ENCODE measurements at places on chromosomes 4 and X. TPM values are rescaled to one million over a fixed set of nuclear protein-coding genes. Genes with fewer than 3 reads are reported as not detected.

Gene CENPVL2
- not detected for total RNA-seq

Gene DCAF12L2
- total RNA-seq, result 0.51 TPM

DNA sequence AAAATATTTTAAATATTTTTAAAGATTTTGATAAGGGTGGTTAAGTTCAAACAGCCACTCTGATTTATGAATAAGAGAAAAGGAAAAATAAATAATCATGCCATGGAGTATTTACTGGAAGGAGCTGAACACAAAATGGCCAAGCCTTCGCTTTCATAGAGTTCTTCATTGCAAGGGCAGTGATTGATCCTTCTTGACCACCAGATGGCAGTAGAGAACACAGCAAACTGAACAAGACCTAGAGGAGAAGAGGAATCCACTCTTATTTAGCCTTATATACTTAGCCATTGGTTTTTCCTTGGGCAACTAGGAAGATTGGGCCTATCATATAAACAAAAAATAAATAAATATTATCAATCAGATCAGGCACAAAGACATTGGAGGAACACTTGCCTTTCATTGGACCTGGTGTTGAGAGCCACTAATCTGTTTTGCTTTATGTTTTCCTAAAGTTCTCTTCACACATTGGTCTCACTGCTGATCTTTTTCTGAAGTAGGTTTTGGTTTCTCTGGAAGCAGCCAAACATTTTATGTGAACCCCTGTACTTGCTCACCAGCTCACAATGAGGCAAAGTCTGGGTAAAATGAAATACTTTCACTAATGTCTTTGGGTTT is 58.1 kb upstream of the PARM1 start:
- no peak for DNase-seq

DNA sequence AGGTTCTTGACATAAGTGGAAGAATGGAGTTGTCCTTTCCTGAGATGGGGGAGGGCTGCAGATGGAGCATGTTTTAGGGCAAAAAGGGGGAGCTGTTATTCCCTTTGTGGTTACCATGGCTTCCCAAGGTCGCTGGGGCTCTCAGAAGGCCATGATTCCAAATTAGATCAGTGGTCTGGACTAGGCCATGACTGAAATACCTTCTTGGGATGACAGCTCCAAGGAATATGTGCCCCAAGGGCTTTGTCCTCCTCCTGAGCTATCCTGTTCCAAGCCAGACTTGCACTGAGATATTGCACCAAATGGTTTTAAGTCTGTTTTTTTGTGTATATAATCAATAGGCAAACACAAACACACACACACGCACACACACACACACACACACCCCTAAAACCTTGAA is 3.0 kb upstream of the RBPJ start:
- no peak for DNase-seq

DNA sequence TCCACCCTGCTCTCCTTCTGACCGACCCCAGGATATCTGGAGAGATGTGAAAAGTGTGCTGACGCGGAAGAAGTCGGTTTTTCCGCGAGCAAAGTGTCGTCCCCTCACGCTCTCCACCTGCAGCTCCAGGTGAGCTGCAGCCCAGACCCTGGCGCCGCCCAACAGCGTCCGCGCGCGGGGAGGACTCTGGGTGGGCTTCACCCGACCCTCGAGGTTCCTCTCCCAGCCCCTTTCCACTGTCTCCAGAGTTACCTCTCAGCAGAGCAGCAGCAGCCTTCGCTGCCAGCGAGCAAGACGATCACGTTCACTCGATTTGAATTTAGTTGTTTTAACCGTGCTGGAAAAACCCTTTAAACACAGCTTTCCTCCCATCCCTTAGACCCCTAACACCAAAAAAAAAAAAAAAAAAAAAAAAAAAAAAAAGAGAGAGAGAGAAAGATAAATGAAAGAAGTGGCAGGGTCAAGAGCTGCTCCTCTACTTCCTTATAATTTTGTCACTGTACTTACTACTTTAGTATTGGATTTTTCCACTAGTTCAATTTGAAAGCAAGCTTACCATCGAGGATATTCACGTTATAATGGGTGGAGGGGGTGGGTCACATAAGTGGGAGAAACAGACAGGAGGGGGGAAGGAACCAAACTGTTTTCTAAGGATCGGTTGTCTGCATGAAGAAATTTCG is 758 bp upstream of the NR3C2 start:
- no peak for DNase-seq

DNA sequence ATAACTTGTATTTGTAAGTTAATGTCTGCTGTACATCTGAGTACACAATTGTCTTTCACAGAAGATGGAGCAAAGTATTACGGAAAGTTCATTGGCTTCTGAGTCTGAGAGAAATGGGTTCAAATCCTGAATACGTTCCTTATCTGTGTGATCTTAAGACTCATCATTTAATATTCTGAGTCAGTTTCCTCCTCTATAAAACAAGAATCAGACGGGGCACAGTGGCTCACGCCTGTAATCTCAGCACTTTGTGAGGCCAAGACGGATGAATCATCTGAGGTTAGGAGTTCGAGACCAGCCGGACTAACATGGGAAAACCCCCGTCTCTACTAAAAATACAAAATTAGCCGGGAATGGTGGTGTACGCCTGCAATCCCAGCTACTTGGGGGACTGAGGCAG is 57.8 kb downstream of the APBB2 start:
- DNase-seq, result no peak

GRCh38 chrX:84363663-84364062 is 138.6 kb downstream of the HDX start:
- DNase-seq, result no peak

DNA sequence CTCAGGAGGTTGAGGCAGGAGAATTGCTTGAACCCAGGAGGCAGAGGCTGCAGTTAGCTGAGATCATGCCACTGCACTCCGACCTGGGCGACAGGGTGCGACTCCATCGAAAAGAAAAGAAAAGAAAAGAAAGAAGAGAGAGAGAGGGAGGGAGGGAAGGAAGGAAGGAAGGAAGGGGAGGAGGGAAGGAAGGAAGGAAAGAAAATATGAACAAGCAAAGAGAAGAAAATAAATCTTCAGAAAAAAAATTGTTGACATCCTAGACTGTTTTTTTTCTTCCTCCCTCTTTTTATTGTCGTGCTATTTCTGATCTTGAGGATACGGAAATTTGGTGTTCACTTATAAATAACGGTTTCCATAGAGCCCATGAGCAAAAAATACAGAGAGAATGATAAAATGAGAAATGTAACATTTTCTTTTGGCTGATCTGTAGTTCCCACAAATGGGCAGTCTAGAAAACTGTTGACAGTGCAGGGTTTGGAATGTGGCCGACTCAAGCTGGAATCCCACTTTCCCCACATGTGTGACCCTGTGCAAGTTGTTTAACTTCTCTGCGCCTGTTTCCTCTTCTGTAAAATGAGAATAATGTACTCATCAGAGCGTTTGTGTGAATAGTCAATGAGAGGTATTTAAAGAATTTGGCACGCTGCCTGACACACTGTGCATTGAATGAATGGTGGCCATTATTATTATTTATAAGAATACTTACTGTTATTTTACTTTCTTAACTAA is 19.4 kb downstream of the SORBS2 start:
- no peak for DNase-seq

- DNase-seq, result no peak
These were observed 14.6 kb downstream of the ATP10D start for GRCh38 chr4:47499700-47500099.

DNA sequence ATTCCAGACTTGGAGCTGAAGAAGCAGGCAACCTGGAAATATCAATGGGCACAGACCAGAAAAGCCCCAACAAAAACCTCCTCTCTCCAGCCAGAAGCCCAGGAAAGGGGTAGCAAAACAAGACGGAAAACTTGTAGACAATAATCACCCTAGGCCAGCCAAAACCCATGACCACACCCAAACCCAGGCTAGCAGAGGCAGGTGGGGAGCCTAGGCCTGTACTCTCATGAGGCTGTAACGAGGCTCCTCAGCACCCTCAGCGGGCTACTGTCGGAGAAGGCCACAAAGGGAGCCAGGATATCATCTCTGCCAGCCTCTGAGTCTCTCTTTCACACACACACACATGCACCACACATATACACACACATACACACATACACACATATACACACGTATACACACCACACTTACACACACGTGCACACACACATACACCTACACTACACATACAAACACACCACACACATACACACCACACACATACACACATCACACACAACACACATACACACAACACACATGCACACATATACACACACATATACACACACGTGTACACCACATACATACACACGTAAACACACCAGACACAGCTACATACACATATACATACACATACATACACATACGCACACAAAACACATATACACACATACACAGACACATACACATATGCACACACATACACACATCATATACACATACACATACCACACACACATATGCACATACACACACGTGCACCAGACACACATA is 90.6 kb downstream of the FHDC1 start:
- no peak for DNase-seq

- DNase-seq, result no peak
These were observed 198.8 kb downstream of the VEGFC start for GRCh38 chr4:176593943-176594342.

DNA sequence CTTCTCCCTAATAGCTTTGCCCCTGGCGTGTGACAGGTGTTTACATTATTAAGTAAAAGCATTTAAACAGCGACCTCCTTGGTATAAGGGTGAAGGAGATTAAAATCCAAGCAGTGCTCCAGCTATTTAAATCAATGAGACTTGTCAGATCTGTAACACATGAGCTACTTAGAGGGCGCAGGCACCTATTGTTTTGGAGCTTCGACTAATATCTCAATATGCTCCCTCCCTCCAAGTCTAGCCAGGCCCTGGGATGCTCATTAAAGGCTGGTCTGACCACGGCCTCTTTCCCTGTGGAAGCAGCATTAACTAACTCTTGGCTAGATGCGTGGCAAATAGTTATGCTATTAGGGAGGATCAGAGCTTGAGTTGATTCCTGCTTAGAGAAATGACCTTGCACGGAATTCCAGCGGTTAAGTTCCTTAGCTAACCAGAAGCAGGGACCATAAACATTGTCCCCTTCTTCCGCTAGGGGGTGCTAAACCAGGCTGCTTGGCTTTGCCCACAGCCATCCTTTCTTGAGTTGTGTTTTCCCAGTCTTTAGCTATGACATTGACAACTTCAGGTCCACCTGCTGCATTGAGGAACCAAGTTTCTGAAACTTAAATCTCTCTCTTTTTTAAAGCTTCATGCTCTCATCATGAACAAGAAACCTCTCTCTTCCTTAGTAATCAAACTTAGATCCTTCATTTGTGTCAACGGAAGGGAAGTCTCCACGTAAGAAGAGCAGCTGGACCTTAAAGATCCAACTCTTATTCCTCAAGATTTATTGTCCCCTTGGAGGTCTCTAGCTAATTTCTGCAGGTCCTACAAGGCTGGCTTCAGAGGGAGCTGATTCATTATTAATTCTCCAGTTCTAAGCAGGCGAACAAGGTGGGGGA is 80.7 kb upstream of the IGFBP7 start:
- DNase-seq, result peak; percentile 72

- DNase-seq, result no peak
These were observed 61.5 kb upstream of the EXOC1L start for GRCh38 chr4:55758066-55758465.

Gene NWD2
- total RNA-seq, result 0.17 TPM

- no peak for DNase-seq
These were observed 117.0 kb downstream of the RNF150 start for GRCh38 chr4:141016117-141016798.

- DNase-seq, result no peak
These were observed 474.8 kb upstream of the SLIT2 start for GRCh38 chr4:19776929-19777328.

DNA sequence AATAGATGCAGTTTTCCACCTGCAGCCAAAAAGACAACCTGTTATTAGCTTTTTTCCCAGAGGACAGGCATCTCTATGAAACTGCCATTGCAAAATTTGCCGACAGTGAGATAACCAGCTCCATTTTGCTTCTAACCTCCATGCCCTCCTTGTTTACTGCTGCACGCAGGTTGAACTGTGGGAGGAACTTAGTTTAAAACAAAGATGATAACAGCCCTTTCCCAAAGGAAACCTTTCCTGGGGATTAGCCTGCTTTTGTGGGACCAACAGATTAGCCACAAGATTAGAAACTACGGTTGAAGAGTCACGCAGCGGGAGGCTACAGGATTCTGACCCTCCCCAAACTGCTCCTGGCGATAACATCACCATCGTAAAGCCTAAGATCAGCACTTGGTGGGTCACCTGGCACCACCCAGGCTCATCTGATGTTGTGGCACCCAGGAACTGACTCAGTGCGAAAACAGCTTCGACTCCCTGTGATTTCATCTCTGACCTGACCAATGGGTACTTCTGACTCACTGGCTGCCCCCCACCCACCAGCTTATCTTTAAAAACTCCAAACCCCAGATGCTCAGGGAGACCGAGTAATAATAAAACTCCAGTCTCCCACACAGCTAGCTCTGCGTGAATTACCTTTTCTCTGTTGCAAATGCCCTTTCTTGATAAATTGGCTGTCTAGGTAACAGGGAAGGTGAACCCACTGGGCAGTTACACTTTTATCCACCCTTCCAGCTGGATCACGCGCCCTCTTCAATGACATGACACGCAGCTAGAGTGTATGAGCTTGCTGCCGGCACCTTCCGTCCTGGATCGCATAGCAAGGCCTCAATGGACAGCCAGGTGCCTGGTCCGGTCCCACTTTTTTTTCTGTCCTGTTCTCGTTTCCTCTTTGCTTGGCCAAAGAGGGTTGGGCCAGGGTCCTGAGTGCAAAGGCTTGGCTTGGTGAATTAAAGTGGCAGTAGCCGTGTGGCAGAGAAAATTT is 27.2 kb downstream of the NOP14 start:
- no peak for DNase-seq

GRCh38 chrX:139026811-139027210 is 315.3 kb upstream of the FGF13 start:
- DNase-seq, result no peak

Gene NLRP2B
- total RNA-seq, result not detected

DNA sequence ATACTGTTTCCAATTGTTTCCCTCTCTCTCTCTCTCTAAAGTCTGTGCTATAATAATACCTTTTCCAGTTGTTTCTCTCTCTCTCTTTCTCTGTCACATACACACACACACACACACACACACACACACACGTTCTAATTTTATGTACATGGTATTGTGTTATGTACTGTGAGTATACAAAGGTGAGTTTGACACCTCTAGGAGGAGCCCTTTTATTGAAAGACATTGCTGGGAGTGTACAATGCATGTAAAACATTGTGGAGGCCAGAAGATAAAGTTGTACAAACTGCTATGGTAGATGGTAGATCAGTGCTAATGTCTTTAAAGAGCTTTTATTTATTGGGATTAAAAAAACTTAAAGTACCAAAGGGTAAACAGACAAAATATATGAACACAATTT is 53.6 kb downstream of the BLTP1 start:
- no peak for DNase-seq

- DNase-seq, result no peak
These were observed 424.2 kb downstream of the PDGFC start for GRCh38 chr4:156547439-156547838.

All from glutamatergic neuron (in vitro differentiated cells).